Stimulated activated CD8-positive, alpha-beta memory T cell treated with anti-CD3 and anti-CD28 coated beads, Interleukin-12 subunit alpha, Interleukin-12 subunit beta, amount 100 ng/mL, for 4 hours (primary cell): ENCODE measurements at places on chromosomes 6 and 20.

GRCh38 chr6:111837641-111838500 is 35.4 kb downstream of the FYN start:
- DNase-seq = no peak

DNA sequence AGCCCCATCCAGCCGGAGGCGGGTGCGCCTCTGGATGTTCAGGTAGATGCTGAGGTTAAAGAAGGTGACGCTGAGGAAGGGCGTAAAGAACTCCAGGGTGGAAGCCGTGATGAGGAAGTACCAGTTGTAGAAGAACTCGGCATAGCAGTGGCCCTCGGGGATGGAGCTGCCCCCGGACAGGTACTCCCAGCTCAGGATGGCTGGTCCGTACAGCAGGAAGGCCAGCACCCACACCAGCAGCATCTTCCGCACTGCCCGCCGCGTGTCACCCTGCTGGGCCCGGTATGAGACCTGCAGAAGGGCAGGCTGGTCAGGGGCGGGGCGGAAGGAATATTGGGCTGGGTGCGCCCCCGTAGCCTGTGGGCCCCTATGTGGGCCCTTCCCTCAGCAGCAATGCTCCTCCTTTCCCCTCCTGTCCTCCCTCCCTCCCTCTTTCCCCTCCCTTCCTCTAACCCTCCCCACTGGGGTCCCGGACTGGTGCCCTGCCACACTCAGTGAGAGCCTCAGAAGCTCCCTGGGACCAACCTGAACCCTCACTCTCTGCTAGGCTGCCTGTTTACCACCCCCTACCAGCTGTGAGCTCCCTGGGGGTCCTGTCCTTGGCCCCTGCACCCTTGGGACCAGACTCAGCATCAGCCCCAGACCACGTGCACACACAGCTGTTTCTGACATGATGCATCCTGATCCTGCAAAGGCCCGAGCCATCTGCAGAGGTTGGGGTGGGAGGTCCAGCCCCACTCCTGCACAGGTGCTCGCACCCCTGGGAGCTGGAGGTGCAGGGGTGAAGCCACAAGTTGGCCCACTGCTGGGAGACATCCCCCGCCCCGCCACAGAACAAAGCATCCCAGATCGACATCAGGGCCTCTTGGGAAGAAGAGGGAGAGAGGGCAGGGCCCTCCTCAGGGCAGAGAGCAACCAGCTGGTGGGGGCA is 3.2 kb downstream of the HRH3 start:
- DNase-seq = no peak

GRCh38 chr20:42366626-42367025 is 748.4 kb upstream of the CHD6 start:
- no peak for DNase-seq

DNA sequence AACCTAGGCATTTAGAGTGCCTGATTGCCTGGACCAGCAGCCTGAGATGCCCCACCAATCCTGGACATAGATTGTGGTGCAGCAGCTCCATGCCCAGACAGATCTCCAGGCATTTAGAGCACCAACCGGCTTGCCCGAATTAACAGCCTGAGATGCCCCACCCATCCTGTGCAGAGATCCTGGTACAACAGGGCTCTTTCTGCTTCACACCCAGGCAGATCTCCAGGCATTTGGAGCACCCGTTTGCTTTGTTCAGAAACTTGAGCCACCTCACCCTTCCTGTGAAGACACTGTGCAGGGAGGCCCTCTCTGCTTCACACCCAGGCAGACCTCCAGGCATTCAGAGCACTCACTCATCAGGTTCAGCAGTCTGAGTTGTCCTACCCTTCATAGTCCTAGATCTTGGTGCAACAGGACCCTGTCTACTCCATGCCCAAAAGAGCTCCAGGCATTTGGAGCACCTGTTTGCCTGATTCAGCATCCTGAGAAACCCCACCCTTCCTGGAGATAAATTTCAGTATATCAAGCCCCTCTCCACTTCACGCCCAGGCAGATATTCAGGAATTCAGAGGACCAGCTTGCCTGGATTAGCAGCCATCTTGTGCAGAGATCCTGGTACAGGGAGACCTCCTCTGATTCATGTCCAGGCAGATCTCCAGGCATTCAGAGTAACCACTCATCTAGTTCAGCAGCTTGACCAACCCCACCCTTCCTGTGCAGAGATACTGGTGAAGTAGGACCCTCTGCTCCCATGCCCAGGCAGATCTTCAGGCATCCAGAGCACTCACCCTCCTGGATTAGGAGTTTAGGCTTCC is 189.2 kb upstream of the FERMT1 start:
- no peak for DNase-seq

- DNase-seq = no peak
These were observed 93.6 kb downstream of the INSM1 start for GRCh38 chr20:20461551-20461950.

- DNase-seq = no peak
These were observed 68.7 kb downstream of the SYTL3 start for GRCh38 chr6:158718461-158719046.

GRCh38 chr6:134391205-134391604 is 73.3 kb upstream of the SGK1 start:
- no peak for DNase-seq

DNA sequence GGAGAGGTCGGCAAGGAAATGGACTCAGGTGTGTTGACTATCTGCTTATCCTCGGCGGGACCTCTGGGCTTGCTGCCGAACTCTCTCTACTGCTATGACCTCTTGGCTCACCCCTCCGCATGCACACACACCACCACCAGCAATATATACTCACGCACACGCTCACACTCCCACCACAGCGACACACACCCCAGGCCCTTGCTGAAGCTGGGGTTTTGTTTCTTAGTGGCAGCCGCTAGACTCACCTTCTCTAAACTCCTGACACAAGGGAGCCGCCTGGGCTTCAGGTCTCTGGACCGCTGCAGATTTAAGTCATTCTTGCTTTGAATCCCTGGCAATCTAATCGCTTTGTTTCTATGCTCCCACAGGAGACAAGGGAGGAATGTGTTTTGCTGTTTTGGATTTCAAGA is 59.4 kb upstream of the BACH2 start:
- DNase-seq = no peak

DNA sequence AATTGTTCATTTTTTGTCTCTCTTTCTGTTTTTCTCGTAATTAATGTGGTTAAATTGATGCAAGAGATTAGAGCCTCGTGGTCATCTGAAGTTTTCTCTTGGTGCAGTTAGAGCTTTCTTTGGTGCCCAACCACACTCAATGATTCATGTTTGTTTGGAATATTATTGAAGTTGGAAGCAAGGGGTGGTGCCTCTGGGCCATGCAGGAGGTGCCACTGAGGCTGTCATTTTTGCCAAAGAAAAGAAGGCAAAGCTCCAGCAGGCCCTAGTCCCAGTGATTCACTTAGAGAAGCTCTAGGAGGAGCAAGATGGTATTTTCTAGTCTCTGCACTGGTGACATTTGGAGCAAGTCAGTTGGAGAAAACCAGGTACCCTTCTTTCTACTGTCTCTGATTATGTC is 144.5 kb upstream of the RALGAPA2 start:
- DNase-seq = no peak

GRCh38 chr6:119226089-119226488 is 123.5 kb downstream of the MAN1A1 start:
- DNase-seq = no peak

DNA sequence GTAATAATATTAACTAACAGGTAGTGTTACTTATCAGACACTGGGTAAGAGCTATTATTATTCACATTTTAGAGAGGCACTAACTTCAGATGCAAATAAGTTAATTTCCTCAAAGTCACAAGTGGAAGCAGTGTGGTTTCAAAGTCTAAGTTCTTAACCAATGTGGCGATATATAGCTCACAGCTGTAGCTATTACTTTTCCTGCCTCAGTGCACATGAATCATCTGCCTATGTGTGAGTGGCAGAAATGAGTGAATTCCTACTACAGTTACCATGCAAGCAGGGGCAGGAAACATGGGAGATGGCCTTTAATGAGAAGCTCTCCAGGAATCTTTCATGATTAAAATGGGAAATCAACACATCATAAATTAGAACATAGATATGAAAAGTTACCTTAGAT is 126.2 kb upstream of the EYA4 start:
- DNase-seq = no peak

DNA sequence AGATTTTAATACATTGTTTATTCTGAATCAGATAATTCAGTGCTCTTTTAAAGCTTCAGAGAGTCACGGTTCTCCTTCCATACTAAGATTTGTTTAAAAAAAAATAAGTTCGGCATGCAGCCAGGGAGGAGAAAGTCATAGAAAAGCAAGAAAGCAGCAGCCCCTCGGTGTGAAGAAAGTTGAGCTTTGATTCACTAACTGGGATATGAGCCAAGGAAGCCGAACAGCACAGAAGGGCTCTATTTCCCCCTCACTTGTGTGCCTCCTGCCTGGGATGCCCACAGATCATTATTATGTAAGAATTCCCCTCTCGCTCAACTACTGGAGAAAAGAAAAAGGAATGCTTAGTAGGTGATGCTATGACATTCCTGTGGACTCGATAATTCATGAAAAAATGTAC is 69.3 kb upstream of the SYNJ2 start:
- DNase-seq = no peak

- no peak for DNase-seq
These were observed 312.8 kb upstream of the JAG1 start for GRCh38 chr20:10986586-10986985.

- DNase-seq = no peak
These were observed 648.4 kb downstream of the QKI start for GRCh38 chr6:164062872-164063271.

GRCh38 chr20:44830523-44830922 is 20.2 kb upstream of the RIMS4 start:
- DNase-seq = no peak

- DNase-seq = no peak
These were observed 18.7 kb downstream of the BPHL start for GRCh38 chr6:3137057-3137777.

DNA sequence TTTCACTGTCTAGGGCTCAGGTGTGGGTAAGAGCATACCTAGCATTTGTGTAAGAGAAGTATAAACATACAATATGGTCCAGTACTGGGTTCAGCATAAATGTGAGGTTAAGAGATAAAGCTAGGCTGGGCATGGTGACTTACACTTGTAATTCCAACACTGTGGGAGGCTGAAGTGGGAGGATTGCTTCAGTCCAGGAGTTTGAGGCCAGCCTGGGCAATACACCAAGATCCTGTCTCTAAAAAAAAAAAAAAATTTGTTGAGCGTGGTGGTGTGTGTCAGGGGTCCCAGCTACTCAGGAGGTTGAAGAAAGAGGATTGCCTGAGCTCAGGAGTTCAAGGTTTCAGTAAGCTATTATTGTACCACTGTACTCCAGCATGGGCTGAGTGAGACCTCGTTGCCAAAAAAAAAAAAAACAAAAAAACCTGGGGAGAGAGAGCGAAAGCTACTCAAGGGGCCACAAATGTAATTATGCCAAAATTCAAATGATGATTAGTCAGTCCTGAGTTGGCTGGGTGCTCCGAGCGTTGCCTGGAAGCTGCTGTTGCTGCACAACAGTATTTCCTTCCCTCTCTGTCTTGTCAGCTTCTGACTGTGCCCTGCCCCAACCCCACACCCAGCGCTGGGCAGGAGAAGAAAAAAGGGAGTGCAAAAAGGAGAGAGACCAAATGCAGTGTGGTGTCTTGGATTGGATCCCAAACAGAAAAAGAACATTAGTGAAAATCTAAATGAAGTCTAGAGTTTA is 24.0 kb downstream of the CMTR1 start:
- DNase-seq = no peak

DNA sequence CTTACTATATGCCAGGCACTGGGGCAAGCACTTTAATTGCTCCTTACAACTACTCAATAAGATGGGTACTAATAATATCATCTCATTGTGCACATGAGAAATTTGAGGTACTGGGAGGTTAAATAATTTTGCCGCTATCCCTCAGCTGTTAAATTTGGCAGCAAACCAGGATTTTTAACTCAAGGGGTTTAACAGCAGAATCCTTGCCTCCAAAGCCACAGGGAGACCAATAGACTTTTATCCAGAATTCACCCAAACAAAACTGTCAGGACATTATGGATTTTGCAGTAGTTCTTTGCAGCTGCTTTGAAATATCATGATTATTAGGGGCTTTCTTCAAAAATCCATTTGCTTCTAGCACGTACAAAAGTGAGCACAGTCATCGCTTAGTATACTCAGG is 136.2 kb downstream of the RPS12 start:
- no peak for DNase-seq

- no peak for DNase-seq
These were observed 171.7 kb downstream of the HIVEP2 start for GRCh38 chr6:142773324-142773723.

- no peak for DNase-seq
These were observed 4.9 kb upstream of the CDSN start for GRCh38 chr6:31125162-31125561.

DNA sequence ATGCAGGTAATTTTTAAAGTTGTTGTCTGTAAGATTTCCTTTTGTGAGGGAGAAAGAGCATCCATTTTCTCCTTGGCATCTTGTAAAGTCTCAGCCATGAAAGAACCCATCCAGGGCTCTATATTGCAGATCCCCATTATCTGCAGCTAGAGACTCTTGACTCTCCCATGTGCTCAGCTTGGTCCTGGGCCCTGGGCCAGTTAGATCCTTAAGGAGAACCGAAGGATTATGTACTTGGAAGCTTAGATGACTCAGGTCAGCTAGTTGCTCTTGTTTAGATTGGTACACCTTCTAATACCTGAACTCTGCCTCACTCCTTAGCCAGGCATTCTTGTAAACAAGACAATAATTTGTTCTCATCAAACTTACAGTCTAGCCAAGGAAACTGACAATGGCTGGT is 1617.6 kb downstream of the KHDRBS2 start:
- DNase-seq = no peak

DNA sequence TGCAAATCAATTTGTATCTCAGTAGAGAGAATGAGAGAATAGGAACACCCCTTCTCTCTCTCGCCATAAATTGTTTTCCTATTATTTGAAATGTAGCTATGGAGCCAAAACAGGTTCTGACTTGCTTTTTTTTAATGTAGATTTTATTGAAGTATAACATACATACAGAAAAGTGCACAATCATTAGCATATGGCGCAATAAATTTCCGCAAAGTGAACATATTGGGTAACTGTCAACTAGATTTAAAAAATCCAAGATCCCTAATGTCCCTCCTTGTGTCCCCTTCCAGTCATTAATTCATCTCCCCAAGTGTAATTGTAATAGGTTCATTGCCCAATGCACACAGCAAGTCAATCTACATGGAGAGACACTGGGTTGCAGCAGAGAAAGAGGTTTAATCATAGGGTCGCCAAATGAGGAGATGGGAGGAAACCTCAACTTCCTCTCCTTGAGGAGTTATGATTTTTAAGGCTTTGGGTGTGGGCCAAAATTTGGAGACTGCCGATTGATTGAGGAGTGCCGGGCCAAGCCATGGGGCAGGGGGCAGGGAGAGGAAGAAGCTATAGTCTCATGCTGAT is 43.3 kb upstream of the TGM3 start:
- DNase-seq = no peak

- no peak for DNase-seq
These were observed 127.5 kb downstream of the SYCP2 start for GRCh38 chr20:59805786-59806577.

GRCh38 chr20:1414982-1415381 is 22.1 kb upstream of the FKBP1A start:
- no peak for DNase-seq

GRCh38 chr6:105593056-105593690 is 190.3 kb upstream of the PREP start:
- DNase-seq = no peak
